ENCODE measurements at places on chromosomes 1 and 21.
A peak's percentile ranks its signal among the peaks of the same experiment; 100 is the strongest.

DNA sequence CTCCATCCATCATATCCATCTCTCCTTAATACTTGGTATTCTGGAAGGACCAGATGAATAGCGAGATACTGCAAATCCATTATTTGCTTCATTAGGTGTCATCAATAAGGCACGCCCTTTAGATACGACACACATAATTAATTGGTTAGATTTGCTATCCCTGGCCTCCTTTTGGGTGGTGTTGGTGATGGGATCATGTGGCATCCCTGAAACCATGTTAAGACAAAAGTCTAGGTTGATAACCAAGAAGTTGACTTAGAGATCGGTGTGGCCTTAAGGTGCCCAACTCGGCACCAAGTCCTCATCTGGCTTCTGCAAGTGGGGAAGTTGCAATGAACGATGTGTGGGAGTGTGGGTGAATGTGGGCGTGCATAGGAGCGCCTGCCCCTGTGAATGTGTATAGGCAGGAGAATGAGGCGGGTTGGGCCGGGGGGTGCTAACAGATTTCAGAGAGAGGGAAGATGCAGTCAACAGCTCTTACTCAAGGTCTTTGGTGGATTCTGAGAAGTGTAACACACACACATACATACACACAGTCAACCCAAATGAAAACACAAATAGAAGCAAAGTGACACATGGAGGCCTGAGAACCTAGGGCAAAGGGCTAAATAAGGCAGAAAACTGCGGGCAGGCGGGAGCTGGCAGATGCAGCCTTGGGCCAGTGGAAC lies 415.7 kb upstream of the ESRRG start:
- no peak for DNase-seq

- no peak for DNase-seq
These were observed at the start of gene TFF2 for GRCh38 chr21:42350927-42351426. TSS of gene TFF2 (minus strand) at chr21:42350994. CDS start at chr21:42350957, 37 bp downstream.

- no peak for DNase-seq
These were observed 38.0 kb downstream of the PRRX1 start for GRCh38 chr1:170701962-170702361.

GRCh38 chr1:229456016-229456415 lies 22.1 kb upstream of the ACTA1 start:
- DNase-seq = no peak

DNA sequence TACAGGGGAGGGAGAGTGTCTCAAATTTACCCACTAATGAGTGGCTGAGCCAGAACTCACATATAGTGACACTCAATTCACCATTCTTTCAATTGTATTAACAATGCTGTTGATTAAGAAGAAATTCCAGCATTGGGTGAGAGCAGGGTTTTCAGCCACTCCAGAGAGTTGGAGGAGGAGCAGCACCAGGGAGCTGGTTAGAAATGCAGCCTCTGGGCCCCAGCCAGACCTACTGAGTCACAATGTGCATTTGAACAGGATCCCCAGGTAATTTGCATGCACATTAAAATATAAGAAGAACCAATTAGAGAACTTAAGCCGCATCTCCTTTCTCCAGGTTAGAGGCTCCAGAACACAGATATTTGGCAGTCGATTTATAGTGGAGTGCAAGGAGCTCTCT lies 41.8 kb downstream of the TNR start:
- DNase-seq = no peak

DNA sequence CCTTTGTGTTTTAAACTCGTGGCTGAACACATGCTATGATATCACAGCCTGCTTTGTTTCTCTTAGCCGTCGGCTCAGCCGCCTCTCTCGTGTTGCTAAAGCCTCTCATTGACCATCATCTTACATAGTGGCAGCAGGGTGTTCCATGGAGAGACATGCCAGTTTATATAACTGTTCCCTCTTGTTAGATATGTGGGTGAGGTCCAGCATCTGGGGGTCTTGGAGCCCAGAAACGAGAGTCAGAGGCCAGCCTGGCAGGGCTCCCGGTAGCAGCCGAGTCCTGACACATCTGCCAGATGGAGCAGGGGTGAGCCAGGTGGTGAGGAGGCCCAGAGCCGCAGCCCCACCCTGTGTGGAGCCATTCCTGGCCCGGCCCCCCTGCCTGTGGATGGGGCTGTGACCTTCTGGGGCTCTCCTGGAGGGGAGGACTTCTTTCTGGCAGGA lies 11.9 kb downstream of the PODN start:
- DNase-seq = no peak

GRCh38 chr21:44326716-44327602 lies 12.2 kb downstream of the CFAP410 start:
- DNase-seq = no peak

- DNase-seq = no peak
These were observed 9.4 kb upstream of the MYOG start for GRCh38 chr1:203095061-203095690.

GRCh38 chr1:240691909-240692705 lies 80.2 kb upstream of the GREM2 start:
- peak; percentile 2 for DNase-seq

GRCh38 chr1:117188816-117189437 lies 21.8 kb downstream of the VTCN1 start:
- no peak for DNase-seq

GRCh38 chr1:1294250-1294890 lies 13.4 kb downstream of the ACAP3 start:
- DNase-seq = no peak

DNA sequence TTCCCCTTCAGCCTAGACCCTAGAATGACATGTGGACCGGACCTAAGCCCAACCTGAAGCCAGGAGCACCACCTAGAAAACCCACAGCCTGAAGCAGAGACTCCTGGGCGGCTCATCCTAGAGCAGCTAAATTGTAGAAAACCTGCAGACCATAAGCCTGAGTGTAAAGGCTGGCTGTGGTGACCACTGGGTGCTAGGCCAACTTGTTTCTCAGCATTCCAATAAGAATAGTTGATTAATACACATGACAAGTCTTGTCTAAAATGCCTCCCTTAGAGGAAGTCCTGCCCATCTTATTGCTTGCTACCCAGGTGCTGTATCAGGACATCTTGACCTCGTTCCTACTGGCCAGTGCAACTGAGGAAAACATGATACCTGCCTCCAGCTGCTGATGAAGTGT lies 23.3 kb upstream of the CASQ2 start:
- DNase-seq = no peak

DNA sequence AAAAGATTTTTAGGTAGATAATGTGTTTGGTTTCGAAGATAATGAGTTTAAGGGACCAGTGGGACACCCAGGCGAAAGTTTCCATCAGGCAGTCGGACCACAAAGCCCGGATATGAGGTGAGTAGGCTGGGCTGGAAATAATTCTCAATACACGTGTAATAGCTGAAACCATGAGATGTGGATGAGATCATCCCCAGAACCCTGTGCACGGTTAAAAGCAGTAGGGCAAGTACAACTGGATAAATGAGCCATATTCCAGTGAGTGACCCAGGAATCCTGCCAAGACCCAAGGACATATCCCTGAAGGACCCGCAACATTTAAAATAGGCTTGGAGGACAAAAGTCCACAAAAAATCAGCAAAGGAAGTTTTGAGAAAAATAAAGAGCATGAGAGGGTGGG lies 21.5 kb upstream of the NHLH2 start:
- DNase-seq = no peak

DNA sequence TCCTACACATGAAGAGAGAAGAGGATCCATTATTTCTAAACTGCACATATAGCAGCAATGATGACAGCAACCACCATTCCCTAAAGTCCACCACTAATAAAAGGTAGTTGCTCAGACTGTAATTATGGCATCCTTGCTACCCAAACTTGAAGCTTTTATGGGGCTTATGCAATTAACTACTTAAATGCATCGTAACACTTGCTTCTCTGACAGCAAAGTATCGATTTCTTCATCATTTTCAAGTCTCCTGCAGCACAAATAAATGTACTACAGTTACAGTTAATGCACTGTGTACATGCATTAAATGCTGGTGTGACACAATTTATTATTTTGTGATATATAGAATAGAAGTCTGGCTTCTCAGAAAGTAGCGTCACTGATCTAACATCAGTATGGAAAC lies 241.7 kb downstream of the USH2A start:
- no peak for DNase-seq

- no peak for DNase-seq
These were observed 12.6 kb upstream of the S100B start for GRCh38 chr21:46617267-46618051.

DNA sequence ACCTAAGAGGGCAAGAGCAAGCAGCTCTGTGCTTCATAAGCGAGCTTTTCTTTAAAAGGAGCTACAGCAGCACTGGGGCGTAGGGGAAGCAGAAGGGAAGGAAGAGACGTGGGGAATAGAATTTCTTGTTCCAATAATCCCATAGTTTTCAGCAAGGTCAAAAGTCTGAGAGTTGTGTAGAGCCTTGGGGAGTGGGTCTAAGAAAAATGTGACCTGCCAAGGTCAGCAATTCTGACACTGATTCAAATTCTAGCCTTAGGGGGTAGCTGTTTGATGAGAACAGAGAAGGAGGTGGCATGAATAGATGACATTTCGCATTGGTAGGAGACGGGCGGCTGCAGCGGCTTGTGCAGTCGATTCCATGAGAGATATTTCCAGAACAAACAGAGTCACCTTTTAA lies 22.4 kb downstream of the PRRX1 start:
- no peak for DNase-seq

DNA sequence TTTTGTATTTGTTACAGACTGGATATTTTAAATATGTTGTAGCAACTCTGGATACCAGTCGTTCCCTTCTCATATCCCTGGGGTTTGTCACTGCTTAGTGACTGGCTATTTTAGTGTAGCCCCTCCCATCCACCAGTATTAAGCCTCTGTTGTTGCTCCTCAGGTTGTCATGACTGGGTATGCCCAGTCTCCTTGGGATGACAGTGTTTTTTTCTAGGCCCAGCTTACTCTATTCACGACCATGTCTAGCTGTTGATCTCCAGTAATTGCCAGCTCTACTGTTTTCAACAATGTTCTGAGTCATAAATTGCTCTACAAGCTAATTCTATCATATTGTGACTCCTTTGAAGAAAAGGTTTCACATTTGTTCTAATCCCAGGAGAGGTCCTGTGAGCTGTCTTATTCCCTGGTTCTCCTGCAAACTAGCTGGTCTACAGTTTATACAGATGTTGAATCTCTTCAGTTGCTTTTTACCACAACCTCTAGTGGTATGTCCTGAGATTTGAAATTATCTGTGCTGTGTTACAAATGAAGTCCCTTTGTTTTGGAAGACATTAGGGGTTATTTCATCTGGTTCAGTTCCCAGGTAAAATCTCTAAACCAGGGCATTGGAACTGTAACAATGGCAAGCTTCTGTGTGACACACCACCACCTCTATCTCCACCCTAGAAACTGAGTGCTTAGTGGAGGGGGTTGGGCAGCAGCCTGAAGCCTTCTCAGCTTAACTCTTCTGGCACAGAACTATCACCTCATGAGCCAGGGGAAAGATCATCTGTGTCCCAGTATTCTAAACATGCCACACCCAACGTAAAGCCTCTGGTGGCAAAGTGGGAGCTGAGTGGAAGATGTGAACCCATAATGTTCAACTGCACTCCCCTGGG lies 124.6 kb downstream of the TRIM33 start:
- DNase-seq = peak; percentile 3

DNA sequence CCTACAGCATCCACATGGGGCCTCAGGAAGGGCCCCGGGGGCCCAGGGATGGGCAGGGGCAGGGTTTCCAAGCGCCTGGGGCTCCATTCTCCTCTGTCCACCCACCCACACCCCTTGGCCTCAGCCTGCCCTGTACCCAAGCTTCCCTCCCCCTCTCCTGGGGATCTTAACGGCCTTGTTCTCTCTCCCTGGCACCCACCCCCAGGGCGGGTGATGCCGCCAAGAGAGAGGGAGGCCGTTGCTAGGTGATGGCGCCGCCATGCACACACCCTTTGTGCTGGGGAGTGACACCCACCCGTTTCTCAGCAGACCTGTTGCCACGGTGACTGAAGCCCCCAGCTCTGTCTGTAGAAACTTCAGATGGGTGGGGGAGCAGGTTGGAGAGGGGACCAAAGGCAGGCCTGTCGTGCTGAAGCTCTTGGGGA lies 7.6 kb downstream of the GPR37L1 start:
- DNase-seq = no peak

DNA sequence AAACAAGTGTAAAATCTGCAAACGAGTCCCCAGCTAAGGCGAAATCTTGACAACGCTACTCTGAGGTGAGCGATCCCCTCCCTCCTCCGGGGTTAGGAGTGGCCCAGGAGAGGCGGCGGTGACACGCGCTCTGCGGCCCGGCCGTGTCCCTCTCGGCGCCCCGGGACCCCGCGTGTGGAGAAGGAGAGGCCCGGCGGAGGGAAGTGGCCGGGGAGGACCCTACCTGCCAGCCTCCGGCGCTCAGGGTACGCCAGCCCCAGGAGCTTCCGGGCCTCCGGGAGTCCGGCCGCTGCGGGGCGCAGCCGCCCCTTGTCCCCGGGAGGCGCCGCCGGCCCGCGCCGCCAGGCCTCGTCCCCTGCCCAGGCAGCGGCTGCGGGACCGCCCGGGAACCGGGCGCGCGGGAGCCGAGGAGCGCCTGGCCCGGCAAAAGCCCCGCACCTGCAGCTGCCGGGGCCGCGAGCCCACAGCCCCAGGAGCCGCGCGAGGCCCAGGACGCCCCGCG lies 543 bp downstream of the ABCB10 start:
- peak; percentile 61 for DNase-seq

GRCh38 chr1:62988867-62989266 lies 204.9 kb downstream of the ATG4C start:
- no peak for DNase-seq

- no peak for DNase-seq
These were observed 1120.8 kb downstream of the PLA2G4A start for GRCh38 chr1:187949567-187949966.

DNA sequence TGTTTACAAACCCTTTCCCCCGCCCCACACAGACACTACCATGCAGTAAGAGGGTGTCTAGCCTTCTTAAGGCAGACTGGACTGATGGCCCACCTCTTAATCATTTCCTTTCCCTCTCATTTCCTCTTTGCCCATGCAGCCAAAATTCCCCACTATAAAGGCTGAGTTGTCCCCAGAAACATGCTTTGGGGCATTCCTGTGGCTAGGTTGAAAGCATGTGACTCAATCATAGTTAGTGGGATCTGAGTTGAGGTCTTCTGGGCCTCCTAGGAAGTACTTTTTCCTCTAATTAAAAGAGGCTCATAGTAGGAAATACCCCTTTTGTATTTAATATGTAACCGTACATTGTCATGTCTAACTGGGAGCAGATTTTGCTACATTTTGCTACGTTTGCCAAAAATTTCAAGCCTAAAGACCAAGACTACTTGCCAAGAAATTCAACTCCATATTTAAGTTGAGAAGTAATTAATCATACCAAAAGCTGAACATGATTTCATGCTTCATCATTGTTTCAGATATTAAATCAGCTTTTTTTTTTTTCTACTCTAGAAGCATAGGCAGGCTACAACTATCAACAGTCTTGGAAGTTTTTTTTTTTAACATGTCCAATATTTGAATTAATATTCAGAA lies 174.7 kb downstream of the ADGRL4 start:
- DNase-seq = no peak

Data from activated CD4-positive, alpha-beta T cell treated with anti-CD3 and anti-CD28 coated beads, Interleukin-2, Interleukin-6, amounts not matched to agents 100 ng/mL and 50 ng/mL, durations not matched to agents 16 hours and 8 hours (primary cell).